ENCODE measurements at places on chromosomes 6 and 20.
A peak's percentile ranks its signal among the peaks of the same experiment; 100 is the strongest.

- no peak for DNase-seq
Observed at GRCh38 chr20:57476641-57477461, 48.1 kb downstream of the CTCFL start.

DNA sequence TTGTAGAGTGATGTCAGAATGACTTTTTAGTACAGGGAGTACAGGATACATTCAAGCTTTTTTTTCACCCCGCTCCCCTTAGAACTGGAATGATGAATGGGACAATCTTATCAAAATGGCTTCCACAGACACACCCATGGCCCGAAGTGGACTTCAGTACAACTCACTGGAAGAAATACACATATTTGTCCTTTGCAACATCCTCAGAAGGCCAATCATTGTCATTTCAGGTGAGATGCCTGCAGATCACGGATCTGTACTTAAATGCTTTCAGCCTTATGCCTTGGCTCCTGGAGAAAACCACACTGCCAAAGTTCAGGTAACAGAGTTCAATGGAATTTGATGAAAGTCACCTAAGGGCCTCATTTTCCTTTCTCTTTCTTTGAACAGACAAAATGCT is 8.5 kb downstream of the TNFAIP3 start:
- no peak for DNase-seq

- no peak for DNase-seq
Observed at GRCh38 chr20:45087097-45087790, 13.7 kb downstream of the KCNS1 start.

DNA sequence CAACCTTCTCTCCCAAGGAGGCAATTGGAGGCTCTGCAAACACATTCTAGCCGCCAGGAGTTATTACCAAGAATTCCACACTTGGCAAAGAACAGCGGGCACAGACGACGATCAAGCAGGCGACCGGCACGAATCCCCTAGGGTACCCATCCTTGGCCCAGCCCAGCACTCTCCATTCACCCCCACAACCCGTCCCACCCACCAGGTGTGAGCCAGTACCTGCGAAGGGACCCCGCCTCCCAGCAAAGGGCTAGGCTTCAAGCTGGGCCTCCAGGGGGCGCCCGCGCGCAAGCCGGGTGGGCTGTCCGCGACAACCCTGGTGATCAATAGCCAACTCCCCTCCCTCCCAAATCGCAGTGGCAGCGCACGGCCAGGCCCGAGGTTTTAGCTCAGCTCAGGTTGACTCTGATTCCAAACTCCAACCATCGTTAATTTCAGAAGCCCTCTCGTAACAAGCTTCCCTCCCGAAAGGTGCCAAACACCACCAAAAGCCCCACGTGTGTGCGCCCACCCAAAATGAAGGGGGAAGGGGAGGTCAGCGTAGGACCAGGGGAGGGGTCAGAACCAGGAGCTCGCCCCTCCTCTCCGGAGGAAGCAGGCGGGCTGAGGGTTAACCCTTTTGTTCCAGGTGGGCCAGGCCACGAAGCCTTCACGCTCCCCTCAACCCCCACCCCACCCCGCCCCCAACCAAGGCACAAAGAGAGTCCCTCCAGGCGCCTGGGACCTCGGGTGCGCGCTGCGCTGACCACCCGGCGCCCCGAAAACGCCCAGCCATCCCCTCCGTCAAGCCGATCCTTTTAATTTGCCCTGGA is 2.1 kb downstream of the SALL4 start:
- peak; percentile 88 for DNase-seq

DNA sequence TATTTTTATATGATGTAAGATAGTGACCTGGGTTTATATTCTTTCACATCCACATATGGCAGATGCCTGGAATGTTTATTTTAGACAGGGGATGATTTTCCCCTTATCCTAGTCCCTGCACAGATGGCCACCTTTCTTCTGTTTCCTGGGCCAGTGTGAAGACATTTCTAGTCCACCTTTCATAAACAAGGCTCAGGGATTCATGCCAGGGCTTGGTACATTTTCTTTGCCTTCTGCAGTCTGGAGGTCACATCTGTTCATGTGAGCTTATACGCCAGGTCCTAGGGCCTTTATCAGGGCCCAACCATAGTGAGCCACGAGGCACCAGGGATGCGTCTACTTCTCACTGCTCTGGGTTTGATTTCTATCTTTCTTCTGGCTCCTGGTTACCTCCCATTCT is 38.0 kb upstream of the ERVFRD-1 start:
- no peak for DNase-seq

DNA sequence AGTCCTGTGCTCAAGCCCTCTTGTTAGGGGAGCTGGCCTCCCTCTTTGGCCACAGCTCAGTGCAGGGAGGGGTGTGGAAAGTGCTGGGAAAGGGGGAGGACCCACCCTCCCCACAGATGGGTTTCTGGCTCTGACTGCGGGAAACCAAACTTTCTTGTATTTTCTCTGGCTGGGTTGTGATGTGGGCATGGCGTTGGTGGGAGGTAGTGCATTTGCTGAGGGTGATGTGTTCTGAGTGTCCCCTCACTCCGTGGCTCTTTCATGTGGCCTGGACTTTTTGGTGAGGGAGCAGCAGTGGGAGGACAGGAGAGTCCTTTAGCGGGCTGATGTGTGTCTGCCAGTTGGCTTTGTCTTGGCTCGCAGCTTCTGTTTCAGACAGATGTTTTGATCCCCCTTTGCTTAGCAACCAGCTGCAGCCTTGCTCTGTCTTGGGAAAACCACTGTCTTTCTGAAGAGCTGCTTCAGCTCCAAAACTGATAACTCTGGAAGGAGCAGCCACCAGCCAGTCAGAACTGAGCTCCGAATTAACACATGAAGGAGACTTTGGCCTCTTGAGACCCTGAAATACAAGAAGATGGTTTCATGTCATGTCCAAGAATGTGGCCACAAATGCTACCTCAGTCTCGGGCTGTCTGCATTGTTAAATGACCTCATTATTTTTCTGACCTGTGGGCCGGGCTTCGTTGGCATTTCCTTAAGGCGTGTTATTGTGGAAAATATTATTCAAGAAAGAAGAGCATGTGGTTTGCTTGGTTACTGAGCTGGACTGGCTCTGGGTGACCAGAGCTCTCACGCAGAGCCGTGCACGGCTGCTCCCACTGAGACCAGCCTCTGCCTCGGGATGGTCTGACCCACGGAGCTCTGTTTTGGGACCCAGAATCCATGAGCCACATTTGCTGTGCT is 21.5 kb downstream of the SYNJ2 start:
- no peak for DNase-seq

GRCh38 chr6:44678252-44678935 is 290.9 kb downstream of the CDC5L start:
- DNase-seq: peak; percentile 26
